T-helper 17 cell (primary cell): ENCODE measurements at places on chromosomes 6 and 20. TPM values are rescaled to one million over a fixed set of nuclear protein-coding genes. Genes with fewer than 3 reads are reported as not detected.

DNA sequence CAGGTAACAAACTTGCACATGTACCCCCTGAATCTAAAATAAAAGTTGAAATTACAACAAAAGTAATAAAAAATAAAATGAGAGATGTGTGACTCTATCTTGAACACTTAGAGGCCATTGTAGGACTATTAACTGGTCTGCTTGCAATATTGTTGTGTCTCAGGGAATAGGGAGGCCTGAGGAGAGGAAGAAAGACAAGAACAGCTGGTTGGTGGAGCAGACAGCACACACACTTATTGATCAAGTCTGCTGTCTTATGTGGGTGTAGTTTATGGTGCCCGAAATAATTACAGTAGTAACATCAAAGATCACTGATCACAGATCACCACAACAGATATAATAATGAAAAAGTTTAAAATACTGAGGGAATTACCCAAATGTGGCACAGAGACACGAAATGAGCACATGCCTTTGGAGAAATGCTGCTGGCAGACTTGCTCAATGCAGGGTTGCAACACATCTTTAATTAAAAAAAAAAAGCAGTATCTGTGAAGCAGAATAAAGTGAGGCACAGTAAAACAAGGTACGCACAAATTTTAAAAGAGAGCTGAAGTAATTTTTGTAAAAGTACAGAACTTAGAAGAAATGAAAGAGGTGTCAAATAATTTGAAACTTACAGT, 110.1 kb upstream of the HDAC2 start:
- peaks cover 7% of the 10 kb centered on the region for H3K27me3 ChIP-seq
- H3K4me1 ChIP-seq, result peaks cover 8% of the 10 kb centered on the region
- no peak overlapping the region for H3K4me3 ChIP-seq

HBS1L gene
- total RNA-seq, result 72.1 TPM

DNA sequence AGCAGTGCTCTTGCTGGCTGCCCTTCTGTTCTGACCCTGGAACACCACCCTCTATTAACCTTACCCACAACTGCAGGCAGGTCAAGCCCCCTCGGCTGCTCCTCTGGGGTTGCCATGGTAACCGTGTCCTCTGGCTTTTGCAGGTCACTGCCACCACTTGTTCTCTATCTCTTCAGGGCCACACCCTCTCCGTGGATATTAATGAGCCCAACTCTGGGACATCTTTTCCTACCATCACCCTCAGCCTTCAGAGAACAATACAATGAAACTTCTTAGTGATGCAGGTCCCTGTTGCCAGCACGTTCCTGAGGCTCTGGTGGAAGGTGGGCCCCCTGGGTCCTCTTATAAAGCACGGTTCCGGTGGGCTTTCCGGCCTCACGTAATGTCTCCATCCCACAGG, 30.8 kb upstream of the MICB start:
- no peak for DNase-seq
- H3K4me3 ChIP-seq, result peak overlapping the region; percentile 98
- H3K27ac ChIP-seq, result peak overlapping the region; percentile 100
- H3K36me3 ChIP-seq, result peaks cover 15% of the 10 kb centered on the region
- no peaks in the 10 kb centered on the region for H3K27me3 ChIP-seq

GRCh38 chr20:49587111-49587570, 19.2 kb upstream of the PTGIS start:
- H3K36me3 ChIP-seq, result peaks cover 5% of the 10 kb centered on the region
- DNase-seq, result no peak
- no peak overlapping the region for H3K27ac ChIP-seq
- no peaks in the 10 kb centered on the region for H3K4me1 ChIP-seq
- H3K27me3 ChIP-seq, result peaks cover 23% of the 10 kb centered on the region
- H3K4me3 ChIP-seq, result no peak overlapping the region

DNA sequence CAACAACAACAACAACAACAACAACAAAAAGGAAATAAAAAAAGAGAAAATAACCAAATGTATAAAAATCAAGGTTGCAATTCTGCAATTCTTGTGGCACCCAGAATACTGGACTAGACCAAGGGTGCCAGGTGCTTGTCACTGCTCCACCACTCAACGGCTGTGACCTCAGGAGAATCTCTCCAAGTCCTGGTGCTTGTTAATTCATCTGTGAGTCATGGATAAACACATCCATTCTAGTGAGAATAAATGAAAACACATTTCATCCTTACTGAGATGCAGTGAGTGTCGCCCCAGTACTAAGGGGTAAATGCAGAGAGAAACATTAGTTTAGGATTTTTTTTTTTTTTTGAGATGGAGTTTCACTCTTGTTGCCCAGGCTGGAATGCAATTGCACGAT, 32.0 kb downstream of the HLA-C start:
- H3K27me3 ChIP-seq, result peaks cover 6% of the 10 kb centered on the region
- no peak for DNase-seq
- no peak overlapping the region for H3K4me3 ChIP-seq
- peaks cover 4% of the 10 kb centered on the region for H3K36me3 ChIP-seq
- no peak overlapping the region for H3K27ac ChIP-seq

- H3K4me1 ChIP-seq, result no peaks in the 10 kb centered on the region
- H3K4me3 ChIP-seq, result no peak overlapping the region
- H3K36me3 ChIP-seq, result no peaks in the 10 kb centered on the region
- peaks cover 6% of the 10 kb centered on the region for H3K27me3 ChIP-seq
- no peak for DNase-seq
- no peak overlapping the region for H3K27ac ChIP-seq
These were observed 224.8 kb upstream of the MAP3K7 start for GRCh38 chr6:90811596-90812226.

DNA sequence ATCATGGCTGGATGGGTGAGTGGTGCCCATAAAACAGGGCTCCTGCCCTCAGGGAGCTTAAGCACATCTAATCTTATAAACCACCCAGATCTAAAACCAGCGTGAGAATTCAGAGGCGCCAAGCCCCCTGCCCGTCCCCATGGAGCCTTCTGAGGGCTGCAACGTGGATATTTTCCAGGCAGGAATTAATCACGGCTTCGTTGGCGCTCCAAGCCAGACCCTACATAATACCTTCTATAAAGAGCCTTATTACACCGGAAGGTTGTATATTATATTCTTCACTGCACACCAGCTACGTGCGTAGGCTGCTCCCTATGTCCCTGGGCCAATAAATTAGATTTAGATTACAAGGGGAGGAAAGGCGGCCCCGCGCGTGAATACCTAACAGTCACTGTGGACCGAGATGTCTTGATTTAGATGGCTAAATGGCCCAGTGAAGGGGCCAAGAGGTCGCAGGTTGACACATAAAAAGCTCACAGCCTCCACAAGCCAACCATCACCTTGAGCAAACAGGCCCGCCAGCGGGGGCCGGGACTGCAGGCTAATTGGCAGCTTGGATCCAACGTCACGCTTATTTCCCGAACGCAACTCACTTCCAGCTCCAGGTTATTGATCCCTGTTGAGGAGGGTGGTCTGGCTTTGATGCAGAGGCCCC, 64.7 kb upstream of the APCDD1L start:
- H3K27ac ChIP-seq, result no peak overlapping the region
- no peaks in the 10 kb centered on the region for H3K4me1 ChIP-seq
- H3K4me3 ChIP-seq, result no peak overlapping the region
- no peak for DNase-seq
- H3K36me3 ChIP-seq, result peaks cover 4% of the 10 kb centered on the region
- H3K27me3 ChIP-seq, result peaks cover 34% of the 10 kb centered on the region

OR5V1 gene
- total RNA-seq, result not detected

GRCh38 chr6:11211254-11211653, 21.2 kb downstream of the NEDD9 start:
- H3K36me3 ChIP-seq, result peaks cover 15% of the 10 kb centered on the region
- H3K4me3 ChIP-seq, result no peak overlapping the region
- H3K27ac ChIP-seq, result no peak overlapping the region
- no peak for DNase-seq
- H3K27me3 ChIP-seq, result no peaks in the 10 kb centered on the region
